Lung microvascular endothelial cell (primary cell): ENCODE measurements at places on chromosomes 1 and 21.

GRCh38 chr1:94048413-94049164 lies 72.4 kb downstream of the ABCA4 start:
- peak; percentile 99 for DNase-seq

DNA sequence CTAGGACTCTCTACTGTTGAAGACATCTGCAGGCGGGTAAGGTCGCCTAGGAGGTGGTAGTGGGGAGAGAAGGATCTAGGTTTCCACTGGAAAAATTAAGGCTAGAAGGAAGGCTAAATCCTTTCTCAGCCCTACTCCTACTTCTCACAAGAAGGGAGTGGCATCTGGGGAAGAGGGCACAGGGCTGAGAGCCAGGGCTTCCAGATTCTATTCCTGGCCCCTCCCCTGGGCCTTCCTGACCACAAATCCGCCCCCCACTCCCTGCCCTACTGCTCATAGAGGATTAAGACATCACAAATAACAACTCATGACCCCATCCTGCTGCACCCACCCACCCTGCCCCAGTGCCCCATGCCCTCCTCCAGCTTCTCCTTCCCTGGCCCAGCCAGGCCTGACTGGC lies 2.5 kb downstream of the PHLDA3 start:
- DNase-seq: no peak

- DNase-seq: no peak
Measured at GRCh38 chr1:195709821-195710220, 898.4 kb downstream of the KCNT2 start.

DNA sequence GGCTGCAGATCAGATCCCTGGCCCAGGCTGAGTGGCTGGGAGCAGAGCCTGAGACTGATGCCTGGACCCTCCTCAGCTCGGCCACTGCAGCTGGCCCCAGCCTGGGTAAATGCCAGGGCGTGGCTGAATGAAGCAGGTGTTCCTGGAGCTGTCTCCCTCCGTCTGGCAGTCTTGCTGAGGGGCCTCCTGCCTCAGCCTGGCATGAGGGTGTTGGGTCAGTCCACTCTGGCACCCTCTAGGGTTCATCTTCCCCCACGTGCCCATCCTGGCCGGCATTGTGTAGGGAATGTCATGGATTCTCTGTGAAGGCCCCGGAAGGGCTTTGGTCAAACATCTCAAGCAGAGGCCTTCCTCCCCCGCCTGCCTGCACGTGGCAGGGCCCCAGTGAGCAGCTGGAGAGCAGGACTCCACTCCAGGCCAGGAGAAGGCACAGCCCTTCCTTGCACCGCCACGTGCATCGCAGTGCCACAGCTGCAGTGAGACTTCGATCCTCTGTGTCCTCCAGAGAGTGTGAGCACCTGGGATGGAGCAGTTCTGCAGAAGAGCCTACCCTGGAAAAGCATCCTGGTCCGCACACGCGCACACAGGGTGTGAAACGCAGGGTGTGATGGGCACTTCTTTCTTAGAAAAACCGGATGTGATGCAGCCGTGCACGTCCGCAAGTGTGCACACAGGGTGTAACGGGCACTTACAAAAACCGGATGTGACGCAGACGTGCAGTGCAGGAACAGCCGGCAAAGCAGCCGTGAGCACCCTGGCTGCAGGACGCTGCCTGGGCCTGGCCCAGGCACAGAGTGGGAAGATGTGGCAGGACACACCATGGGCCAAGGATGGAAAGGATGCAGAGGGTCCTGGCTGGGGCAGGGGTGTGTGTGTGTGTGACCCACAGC lies 4.6 kb upstream of the KRTAP10-4 start:
- no peak for DNase-seq

DNA sequence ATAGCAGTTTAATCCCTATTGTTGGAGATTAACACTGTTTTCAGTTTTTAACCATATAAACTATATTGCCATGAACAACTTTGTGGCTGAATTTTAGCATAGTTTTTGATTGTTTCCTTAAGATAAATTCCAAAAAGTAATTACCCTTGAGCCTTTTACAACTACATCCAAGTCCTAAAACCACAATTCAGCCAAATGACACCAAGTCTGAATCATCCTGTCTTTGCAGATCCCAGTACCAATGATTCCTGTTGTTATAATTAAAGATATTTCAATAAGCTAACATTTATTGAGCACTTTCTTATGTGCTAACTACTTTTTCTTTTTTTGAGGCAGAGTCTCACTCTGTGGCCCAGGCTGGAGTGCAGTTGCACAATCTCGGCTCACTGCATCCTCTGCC lies 35.6 kb downstream of the IL23R start:
- no peak for DNase-seq

GRCh38 chr1:189434461-189434860 lies 1043.2 kb downstream of the BRINP3 start:
- DNase-seq: no peak

DNA sequence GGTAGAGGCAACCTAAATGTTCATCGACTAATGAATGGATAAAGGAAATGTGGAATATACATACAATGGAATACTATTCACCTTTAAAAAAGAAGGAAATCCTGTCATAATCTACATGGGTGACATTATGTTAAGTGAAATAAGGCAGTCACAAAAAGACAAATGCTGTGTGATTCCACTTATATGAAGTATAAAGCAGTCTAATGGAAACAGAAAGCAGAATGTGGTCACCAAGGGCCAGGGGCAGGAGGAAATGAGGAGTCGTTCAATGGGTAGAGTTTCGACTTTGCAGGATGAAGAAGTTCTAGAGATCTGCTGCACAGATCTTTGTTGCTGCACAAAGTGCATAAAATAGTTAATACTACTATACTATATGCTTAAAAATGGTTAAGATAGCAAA lies 7.8 kb downstream of the DIPK1A start:
- no peak for DNase-seq

DNA sequence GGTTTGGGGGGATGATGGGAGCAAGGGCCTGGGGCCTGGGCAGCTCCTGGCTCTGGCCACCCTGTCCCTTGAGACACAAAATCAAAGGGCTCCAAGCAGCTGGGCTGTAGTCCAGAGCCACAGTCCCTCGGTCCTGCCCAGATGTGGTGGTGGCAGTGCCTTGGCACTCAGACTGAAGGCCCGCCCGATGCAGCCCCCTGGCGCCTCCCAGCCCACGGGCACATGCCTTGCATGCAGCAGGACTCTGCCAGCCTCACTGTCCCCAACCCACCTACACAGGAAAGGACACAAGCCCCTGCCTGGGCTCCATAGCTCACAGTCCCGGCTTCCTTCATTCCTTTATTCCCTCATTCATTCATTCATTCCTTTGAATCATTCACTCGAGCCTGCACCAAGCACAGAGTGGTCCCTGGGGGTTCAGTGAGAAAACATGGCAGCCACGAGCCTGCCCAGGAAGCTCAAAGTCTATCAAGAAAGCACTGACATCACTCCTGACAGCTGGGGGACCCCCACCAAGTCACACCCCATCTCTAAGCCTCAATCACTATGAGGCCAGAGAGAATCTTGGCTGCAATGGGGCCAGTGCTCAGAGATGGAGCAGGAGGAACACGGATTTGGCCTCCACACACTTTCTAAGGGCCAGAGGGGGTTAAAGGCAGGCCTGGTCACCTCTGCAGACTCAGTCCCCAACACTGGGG lies 5.8 kb downstream of the SDC3 start:
- no peak for DNase-seq

GRCh38 chr1:229949500-229949899 lies 117.5 kb upstream of the GALNT2 start:
- no peak for DNase-seq

GRCh38 chr1:14479865-14480264 lies 118.6 kb upstream of the KAZN start:
- DNase-seq: no peak

DNA sequence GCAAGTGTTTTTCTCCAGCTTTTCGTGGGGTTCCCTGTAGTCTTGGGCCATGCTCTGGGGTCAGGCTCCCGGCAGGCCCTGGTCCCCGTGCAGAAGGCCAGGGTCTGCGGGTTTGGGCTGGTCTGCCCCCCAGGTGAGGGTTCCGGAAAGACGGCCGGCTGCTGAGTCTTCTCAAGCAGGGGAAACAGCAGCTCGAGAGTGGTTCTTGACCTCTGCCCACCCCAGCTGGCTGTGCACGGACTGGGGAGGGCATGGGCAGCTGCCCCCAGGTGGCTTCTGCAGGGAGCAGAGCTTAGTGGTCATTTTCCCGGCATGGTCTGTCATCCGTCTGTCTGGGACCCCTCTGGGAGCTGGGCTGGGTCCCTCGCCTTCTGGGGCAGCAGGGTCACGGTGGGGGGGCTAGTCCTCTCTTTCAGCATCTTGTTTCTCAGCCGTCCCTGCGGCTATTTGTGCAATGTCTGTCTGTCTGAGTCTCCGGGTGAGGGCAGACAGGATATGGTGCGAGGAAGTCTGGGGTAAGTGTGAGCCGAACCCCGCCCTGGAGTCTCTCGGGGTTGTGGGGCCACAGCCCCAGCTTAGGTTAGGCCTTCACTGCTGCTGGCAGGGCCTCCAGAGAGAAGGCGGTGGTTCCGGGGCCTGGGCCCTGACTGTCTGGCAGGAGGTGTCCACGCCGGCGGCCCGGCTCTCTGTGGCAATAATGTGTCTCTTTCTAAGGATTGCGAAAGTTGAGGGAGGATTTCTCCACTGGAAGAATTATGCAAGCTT lies 6.1 kb downstream of the SKI start:
- DNase-seq: peak; percentile 65

- DNase-seq: peak; percentile 10
Measured at GRCh38 chr1:192439373-192440025, 122.7 kb downstream of the RGS21 start.

- DNase-seq: peak; percentile 86
Measured at GRCh38 chr1:15323351-15323988, 76.4 kb downstream of the FHAD1 start.

DNA sequence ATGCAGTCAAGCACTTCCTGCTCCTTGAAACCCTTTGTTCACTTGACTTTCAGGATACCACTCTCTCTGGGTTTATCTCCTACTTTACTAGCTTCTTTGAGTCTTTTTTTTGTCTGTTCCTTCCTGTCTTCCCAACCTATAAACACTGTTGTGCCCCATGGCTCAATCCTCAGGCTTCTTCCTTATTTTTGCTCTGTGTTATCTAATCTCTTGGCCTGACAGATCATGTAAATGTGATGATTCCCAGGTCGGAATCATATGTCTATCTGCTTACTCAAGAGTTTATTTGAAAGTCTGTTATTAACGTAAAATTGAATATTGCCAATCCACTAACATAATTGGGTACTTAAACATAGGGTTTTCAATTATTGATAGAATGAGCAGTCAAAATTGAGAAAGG lies 171.7 kb upstream of the ST6GALNAC5 start:
- DNase-seq: no peak
